Left ventricle myocardium inferior (tissue), 1 donor: ENCODE measurements at places on chromosomes 7 and 10.

GRCh38 chr10:11655836-11656235 is 44.4 kb upstream of the USP6NL start:
- no peak for DNase-seq

- DNase-seq, result peak; percentile 18
These were observed 724 bp downstream of the CAPZA2 start for GRCh38 chr7:116862951-116863670.

GRCh38 chr7:51198654-51199053 is 118.0 kb downstream of the COBL start:
- DNase-seq, result no peak

DNA sequence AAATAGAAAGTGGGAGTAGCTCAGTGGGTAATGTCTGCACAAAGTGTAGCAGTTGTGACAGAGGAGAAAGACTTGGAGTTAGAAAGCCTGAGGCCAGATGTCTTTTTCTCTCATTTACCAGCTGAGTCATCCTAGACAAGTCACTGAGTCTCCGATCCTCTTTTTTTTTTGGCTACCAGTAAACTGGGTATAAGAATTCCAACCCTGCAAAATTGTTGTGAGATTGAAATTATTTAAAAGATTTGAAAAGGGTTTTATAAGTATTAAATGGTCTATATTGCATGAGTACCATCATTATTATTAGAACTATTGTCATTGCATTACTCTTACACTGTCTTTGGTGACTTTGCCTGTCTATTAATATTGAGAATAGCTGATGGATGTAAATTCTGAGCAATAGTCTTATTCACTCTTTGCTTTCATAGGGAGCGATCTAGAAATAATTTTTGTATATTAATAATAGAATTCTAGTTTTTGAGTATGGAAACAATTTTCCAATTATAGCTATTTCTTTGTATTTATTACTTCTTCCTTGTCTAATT is 74.0 kb downstream of the ARID5B start:
- DNase-seq, result no peak

DNA sequence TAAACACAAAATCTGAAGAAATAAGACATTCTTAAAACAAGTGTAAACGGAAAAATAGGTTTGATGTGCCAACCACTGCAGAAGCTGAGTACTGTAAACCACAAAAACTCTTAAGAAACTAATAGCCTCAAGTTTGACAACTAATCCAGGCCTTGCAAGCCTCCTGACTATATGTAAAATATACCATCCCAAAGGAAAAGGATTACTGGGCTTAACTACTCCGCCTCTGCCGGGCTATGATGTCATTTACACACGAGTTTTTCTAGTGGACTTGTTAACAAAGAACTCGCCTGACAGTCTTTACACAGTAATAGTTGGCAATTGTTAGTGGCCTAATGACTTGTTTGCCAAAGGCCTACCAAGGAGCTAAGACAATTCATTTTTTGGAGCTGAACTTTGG is 2.1 kb downstream of the KIF5B start:
- no peak for DNase-seq

GRCh38 chr7:158311791-158312190 is 275.8 kb downstream of the PTPRN2 start:
- no peak for DNase-seq

- DNase-seq, result no peak
These were observed 91.1 kb downstream of the TRRAP start for GRCh38 chr7:98969386-98969785.

- no peak for DNase-seq
These were observed 1201.1 kb downstream of the SORCS1 start for GRCh38 chr10:105963334-105963884.

DNA sequence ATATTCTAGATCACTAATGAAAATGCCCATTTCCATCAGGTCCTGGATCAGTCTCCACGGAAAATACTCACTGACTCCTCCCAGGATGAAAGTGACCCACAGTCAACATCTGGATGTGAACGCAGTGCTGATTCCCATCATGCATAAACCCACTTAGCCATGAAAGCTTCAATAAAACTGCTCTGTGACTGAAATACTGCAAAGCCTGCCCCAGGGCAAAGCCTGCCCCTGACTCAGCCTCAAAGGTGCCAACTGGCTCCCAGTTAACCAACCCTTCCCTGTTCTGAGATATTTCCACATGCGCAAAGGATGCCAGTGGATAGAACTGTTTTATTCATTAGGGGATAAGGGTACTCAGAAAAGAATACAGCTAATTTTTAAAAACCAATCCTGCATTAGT is 24.0 kb downstream of the OSBPL3 start:
- DNase-seq, result no peak

GRCh38 chr10:4267086-4267773 is 482.2 kb upstream of the KLF6 start:
- DNase-seq, result no peak

DNA sequence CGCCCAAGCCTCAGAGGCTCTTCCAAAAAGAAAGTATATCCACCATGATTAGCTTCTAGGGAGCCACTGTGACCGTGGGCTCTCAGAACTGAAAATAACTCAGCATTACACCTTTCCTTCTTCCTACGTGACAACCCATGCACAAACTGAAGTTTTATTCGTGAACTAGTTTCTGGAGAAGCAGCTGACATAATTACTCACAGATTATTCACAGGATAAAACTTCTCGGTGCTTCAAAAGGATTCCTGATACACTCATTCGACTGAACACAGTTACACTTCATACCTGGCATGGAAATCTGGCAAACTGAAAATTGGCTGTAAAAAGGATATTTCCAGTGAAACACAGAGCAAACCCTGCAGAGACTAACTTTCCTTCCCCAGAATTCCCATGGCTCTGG is 139.2 kb upstream of the PTER start:
- no peak for DNase-seq

- peak; percentile 54 for DNase-seq
These were observed 63.9 kb downstream of the TMEM209 start for GRCh38 chr7:130141161-130141883.

- no peak for DNase-seq
These were observed 8.3 kb upstream of the ZC3HAV1L start for GRCh38 chr7:139043823-139044812.

DNA sequence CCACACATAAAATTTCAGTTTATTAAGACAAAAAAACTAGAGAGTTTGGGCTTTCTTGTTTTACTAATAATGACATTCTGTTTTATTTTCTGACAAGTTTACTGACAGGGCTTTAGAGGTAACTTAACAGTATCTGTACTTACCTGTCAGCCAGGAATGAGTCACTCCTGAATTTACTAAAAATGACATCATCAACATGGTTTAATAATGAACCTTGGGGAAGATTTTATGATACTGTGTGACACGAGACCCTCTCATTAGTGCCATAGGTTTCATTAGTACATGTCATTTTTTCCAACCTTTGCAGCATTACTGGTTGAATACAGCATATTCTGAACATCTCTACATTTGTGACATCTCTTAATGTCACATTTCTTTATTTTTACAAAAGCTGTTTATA is 131.1 kb downstream of the KCND2 start:
- no peak for DNase-seq

GRCh38 chr10:69320521-69320920 is 42.2 kb downstream of the HK1 start:
- no peak for DNase-seq

DNA sequence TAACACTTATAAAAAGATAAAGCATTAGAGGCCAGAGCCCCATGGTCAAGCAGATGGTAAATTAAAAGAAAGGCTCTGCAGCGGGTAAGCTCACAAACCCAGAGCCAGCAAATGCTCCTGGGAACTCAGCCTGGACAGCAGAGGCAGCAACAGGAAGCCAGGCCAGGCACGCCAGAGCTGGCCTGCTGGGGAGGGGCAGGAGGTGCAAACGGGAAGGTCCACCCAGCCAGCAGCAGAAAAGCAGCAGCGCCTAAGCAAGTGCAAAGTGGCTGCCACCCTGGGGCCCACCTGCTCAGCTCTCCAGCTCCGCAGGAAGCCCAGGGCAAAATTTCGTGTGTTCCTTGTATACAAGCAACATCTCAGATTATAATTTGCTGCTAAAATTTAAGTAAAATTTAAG is 82.7 kb upstream of the GPR22 start:
- DNase-seq, result peak; percentile 61

DNA sequence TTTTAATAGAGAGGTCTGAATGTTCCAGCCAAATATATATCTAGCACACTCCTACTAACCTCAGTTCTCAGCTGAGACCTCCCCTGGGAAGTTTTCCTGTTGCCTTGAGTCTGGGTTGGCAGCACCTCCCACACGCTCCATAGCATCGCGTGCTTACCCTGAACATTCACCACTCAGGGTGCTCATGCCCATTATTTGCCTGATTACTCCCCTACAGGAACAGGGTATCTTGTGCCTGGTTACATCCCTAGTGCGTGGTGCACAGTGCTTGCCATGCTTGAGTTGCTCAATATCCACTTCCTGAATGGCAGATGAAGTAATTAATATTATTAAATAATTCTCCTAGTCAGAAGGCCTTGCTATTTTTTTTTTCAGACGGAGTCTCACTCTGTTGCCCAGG is 269.9 kb upstream of the IMMP2L start:
- no peak for DNase-seq

- no peak for DNase-seq
These were observed 11.6 kb downstream of the GATA3 start for GRCh38 chr10:8066124-8066523.

- DNase-seq, result no peak
These were observed 686.5 kb downstream of the LRMDA start for GRCh38 chr10:76117949-76118348.

DNA sequence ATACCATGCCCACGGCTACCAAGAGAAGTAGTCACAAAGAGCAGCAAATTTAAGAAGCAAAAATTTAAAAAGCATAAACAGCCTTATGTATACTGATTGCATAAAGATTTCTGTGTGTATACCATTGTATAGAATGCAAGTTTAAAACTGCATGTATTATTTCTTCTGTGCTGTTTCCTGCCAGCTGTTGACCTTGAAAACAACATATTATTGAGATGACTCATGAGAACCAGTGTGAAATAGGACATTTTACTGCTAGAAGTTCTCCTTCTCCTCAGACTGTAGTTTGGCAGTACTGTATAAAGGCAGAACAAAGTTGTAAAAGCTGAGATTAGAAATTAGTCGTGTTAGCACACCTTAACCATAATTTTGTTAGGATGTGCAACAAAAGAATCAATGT is 42.3 kb upstream of the SGCE start:
- no peak for DNase-seq

- DNase-seq, result no peak
These were observed 71.9 kb downstream of the NT5C2 start for GRCh38 chr10:103120977-103121735.

DNA sequence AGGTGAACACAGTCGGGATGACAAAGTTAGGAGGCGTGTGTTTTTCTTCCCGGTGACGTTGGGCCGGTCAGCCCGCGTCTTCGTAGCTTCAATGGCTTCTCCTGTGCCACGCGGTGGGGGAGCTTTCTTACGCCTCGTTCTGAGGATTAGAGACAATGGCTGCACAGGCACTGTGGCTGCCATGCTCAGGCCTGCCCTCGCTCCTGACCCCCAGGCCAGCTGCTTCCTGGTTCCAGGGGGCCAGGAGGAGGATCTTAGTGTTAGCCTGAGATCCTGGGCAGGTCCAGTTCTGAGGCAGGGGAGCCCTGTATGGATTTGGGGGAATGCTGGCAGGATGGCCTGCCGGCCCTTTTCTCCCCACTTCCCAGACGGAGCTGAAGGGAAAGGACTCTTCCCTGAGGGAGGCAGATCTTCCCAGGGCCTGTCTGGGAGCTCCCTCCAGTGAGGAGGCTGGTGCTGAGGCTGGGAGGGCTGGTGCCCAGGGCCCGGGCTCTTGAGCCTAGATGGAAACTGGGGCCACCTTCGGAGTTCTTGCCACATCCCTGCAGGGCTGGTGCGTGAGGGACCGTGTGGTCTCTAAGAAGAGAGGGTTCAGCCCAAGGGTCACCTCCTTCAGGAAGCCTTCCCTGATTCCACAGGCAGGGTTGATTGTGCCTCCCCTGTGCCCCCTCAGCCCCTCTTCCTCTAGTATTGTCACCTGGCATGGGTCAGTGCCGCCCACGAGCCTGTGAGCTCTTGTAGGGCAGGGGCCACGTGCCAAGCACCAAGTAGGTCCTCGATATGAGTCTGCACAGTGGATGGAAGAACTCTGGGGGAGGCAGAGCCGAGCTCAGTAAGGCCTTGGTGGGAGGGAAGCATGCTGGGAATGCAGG is 101.4 kb downstream of the GRK5 start:
- no peak for DNase-seq

DNA sequence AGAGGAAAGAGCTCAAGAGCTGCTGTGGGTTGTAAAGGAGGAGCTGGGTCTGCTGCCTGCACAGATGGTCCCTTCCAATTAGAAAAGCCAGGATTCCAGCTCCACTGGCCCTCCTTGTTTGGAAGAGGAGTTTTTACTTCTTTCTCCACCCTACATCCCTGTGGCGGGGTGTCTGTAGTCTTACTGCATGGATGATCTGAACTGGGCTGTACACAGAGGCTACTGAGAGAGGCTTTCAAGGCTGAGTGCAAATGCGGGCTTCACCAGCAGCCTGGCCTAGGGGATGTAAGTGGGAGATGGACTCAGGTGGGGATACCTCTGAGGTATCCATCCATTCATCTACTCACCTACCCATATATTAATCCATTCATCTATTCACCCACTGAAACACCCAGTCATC is 7.1 kb upstream of the CXCL12 start:
- no peak for DNase-seq

- no peak for DNase-seq
These were observed 85.0 kb upstream of the NAMPT start for GRCh38 chr7:106369816-106370215.

DNA sequence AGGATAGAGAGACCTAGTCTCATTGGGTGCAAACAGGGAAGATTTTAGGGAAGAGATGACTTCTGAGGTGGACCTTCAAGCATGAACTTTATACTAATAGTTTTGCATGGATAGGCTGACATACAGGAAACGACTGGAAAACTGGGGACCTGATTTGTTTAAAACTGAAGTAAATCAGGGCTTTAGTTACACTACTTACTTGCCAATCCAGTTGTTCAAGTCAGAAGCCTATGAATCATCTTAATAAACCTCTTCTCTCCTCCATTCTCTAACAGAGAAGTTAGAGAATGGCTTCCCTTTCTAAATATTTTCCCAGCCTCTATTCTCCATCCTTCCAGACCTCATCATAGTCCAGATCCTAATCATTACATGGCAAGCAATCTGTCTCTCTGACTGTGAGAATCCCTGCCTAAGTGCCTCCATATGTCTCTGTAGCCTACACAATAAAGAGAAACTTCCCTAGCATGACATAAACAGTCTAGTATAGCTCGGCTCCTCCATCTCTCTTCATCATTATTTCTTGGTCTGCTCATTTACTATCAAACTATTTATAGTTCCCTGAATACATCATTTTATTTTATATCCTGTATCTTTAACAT is 55.8 kb downstream of the PRKG1 start:
- DNase-seq, result no peak

GRCh38 chr10:122459561-122460273 is 1.6 kb upstream of the HTRA1 start:
- no peak for DNase-seq

DNA sequence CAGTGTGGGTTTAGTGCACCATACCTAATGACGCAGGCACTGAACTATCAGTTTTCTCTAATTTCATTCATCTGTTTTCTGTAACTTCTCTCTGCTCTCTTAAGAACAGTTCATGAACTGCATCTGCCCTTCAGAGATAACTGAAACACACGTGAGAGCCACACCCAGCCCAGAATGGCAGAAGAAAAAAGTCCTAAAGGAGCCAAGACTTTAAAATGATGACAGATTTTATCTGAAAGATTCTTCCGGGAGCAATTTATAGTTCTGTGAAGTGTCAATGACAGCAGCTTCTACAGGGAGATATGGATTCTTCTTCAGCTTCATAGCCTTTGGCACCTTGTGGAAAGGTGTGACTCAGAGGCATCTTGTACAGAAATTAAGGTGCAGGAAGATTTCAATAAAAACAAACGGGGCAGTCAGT is 211.5 kb upstream of the SLC26A5 start:
- no peak for DNase-seq

- DNase-seq, result no peak
These were observed 41.2 kb upstream of the PHYHIPL start for GRCh38 chr10:59135275-59135674.
